ENCODE measurements at places on chromosomes 1 and 21.

DNA sequence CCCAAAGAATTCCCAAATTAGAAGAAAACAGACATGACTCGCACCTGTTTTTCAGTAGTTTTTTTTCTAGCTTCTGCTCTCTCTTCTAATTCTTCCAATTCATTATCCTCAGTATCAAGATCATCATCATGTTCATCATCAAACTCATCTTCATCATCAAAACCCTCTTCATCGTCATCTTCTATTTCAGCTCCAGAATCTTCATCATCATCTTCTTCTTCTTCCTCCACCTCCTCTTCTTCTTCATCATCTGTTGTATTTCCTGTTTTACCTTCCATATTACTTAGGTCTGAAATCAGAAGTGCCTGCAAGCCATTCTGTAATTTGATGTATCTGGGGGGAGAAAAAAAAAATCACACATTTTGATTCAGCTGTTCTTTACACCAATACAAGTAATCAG is 38.3 kb downstream of the NRDC start:
- no peak for DNase-seq

DNA sequence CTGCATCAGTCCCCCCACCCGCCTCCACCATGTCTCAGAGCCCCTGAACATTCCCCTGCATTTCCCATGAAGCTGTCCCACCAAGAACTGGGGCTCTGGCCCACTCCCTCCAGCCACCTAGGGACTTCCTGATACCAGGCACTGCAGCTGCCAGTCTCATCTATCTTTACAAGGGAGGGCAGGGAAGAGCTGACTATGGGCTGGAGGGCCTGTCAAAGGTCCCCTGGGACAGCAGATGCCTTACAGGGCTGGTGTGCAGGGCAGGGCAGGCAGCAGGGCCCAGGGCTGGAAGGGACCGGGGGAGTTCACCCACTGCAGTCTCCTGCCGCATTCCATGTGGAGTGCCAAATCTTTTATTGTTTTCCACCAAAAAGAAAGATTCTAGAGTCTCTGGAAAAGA is 17.6 kb downstream of the SHISA4 start:
- DNase-seq, result no peak

DNA sequence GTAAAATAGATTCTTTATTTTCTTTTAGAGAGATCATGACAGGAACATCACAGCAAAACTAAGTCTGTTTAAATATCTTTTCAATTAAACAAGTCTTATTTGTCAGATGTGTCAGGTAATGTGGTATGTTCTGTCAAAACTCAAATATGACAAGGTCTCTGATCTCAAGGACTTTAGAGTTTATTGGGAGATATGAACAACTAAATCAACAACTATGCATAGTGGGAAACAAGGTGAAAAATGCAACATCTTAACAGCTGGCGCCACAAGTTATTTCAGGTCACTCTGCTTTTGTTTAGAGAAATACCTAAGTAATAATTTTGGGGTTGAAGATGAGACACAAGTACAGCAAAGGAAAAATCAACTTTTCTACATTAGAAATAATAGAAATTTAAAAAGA is 779.4 kb upstream of the ADGRL4 start:
- no peak for DNase-seq

DNA sequence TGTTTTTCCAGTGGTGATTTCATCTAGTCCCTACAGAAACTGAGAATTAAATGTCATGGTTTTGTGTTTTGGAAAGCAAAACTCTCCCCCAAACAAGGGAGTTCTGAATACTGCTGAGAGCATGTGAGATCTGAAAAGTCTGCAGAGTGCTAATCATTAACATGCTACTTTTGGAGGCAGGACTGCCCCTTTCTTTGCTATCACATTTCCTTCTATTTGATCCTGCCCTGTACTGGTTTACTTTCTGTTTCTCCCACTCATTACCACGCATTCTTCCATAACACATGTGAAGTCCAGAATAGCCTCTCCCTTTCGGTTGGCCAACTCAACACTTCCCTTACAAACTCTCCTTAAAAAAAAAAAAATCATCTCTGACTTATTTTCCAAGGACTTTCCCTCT is 63.6 kb downstream of the GADD45A start:
- no peak for DNase-seq

DNA sequence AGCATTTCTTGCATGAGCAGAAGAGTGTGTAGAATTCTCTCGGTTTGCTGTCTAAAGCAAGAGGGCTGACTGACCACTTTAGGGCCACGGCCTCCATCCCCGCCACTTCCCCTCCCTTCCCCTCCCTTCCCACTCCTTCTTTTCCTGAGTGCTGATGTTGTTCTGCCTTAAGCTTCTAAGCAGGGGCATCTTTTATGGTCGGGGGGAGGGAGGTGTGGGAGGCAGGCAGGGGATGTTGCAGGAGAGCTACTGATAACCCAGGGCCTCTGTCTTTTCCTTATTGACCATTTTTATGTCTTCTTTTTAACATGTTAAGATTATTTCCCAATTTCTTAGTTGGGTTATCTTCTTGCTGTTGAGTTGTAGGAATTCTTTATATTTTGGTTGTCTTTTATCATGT is 15.1 kb downstream of the USP25 start:
- no peak for DNase-seq

DNA sequence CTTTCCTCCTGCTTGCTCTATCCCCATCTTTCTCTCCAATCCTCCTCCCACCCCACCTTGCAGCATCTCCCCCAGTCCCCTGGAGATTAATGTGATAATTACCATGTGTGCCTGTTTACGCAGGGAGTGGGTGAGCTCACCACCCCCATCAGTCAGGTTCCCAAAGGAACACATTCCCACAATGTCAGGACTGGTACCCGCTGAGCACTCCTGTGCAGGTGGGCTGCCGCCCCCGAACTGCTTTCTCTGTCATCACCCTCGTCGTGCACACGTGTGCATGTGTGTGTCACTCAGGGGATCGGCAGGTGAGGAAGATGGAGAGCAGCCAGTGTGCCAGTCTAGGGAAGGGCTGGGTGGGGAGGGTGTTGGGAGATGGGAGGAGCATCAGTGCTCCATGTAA is 163.4 kb downstream of the CACNA1E start:
- DNase-seq, result no peak
